ENCODE measurements at places on chromosomes 13 and 19.

GRCh38 chr19:16217716-16218451, 20.2 kb downstream of the AP1M1 start:
- no peak for DNase-seq

GRCh38 chr13:105725887-105726286, 809.6 kb downstream of the EFNB2 start:
- DNase-seq, result no peak

- DNase-seq, result no peak
Measured at GRCh38 chr19:31424861-31425620, 75.8 kb upstream of the TSHZ3 start.

DNA sequence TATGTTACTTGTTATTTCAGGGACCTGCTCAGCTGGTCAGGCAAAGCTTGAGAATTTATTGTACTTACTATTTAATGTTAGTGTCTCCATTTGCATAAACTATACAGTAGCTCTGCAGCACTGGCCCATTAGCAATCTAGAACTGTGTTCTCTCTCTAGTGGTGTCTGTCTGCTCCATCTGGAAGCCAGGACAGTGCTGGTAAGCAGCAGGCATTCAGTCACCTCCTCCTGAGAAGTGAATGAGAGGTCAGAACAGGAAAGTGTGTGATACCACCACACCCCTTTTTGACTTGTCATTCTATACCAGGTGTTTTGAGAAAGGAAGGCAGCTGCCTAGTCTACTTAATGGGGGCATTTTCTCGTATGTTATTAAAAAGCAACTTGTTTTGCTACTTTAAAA, 3.9 kb downstream of the COG3 start:
- no peak for DNase-seq

- DNase-seq, result no peak
Measured at GRCh38 chr13:20247963-20248362, 15.8 kb upstream of the GJB6 start.

DNA sequence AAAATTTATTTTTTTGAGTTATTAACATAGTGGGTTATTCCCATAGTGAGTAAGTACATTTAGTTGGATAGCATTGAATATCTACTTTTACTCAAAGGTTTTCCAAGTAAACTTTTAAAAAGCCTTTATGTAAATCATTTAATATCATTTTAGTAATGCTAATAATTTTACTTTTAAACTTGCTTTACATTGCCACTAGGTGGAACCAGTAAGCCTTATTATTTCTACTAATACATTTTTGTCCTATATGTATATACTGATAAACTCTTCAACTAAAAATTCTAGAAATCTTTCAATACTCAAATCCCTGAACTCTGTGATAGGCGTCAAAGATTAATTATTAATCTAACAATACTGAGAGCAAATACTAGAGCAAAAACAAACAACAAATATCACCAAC, 1709.2 kb upstream of the PCDH20 start:
- DNase-seq, result peak; percentile 5

DNA sequence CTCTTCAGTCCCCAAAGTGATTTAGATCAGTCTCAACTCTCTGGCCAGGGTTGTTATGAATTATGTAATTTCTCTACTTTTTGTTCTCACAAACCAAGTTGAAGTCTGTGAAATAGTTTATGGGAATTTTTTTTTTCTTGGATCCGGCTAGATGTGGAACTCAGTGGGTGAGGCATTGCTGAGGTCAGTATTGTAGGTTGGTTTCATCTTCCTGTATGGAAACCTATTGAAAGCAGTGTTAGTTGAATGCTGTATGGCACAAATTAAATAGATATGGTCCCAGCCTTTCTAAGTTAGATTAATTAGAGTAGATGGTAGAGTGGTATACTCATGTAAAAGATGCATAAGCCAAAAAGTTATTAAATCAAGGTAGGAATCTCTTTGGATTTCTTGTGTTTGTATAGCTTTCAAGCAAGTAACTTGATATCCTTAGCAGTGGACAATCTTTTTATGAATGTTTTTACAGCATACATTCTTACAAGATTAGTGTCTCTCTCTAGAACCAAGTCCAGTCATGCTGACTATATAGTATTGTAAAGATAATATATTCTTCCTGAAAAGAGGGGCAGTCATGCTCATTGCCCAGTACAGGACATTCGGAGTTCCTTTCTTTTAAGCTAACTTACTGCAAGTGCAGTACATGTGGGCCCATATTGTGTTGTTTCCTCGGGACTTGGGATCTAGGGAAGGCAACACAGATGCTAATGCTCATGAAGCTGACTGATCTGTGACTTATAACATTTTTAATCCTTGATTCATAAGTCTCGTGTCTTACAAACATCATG, 2541.1 kb downstream of the PCDH9 start:
- DNase-seq, result no peak

DNA sequence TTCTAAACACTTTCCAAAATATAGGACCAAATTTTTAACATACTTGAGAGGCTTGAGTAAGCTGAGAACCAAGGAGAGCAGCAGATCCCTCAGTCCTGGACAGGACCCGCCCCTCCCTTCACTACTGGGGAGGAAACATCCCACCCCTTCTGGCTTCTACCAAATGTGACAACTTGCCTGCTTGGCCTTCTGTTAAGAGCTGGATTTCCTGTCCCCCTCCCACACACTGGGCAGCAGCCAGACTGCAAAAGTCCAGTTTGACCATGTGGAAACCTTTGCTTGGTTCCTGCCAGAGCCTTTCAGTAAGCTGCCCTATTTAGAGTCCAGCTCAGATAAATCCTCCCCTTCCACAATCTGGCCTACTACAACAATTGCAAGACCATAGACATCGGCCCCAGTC, 84.3 kb downstream of the FGF14 start:
- DNase-seq, result no peak

DNA sequence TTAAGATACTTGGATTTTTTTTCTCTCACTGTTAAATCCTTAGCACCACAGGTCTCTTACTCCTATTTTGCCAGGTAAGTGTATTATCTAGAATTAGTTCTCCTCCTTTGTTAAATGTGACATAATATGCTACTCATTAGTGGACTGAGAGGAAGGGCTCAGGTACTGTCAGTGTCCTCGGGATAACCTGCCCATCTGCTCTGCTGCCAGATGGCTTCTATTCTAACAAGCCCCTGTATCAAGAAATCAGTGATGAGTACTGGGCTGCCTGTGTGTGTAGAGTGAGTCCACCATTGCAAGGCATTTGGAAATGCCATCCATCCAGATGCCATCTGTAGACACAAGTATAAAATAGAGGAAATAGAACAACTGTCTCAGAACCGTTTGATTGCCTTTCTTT, 209.6 kb downstream of the ATP8A2 start:
- no peak for DNase-seq

- peak; percentile 45 for DNase-seq
Measured at GRCh38 chr13:79448413-79448812, 32.5 kb upstream of the NDFIP2 start.

- DNase-seq, result no peak
Measured at GRCh38 chr19:13097463-13098258, 5.0 kb downstream of the LYL1 start.

- DNase-seq, result no peak
Measured at GRCh38 chr13:72390909-72391308, 336.5 kb downstream of the MZT1 start.
